CD4-positive, alpha-beta T cell treated with Interleukin-15 for 1 hour (primary cell): ENCODE measurements at places on chromosomes 13 and 19.

GRCh38 chr13:77465603-77466195 is 69.8 kb upstream of the SCEL start:
- no peak for DNase-seq

GRCh38 chr19:19550485-19550929 is 12.4 kb downstream of the CILP2 start:
- DNase-seq = no peak

GRCh38 chr19:50664204-50664603 is 15.0 kb downstream of the C19orf81 start:
- DNase-seq = no peak

GRCh38 chr13:79481685-79482052 is 714 bp downstream of the NDFIP2 start:
- DNase-seq = peak; percentile 26

GRCh38 chr19:55384131-55384919 is at the start of gene TMEM238:
Gene TMEM238 (minus strand): TSS chr19:55384292. CDS start chr19:55384259, 33 bp downstream.
- no peak for DNase-seq

DNA sequence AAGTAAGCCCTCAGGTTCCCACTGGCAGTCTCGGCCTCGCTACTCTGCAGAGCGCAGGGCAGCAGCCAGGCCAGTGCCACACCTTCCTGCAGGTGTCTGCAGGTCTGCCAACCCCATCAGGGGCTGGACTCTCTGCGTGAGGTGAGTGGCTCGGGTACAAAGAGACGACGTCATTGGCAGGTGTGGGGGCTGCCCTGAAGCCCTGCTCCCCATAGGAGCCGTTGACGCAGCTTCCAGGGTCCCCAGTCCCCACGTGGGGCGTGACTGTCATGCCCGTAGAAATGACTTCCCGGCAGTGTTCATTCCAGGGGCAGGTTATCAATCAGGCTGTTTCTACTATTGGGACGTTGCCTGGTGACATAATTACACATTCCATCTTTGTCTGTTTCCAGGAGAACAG is 15.3 kb upstream of the GJB6 start:
- DNase-seq = no peak

GRCh38 chr13:73870970-73871935 is 263.0 kb downstream of the KLF12 start:
- no peak for DNase-seq

GRCh38 chr19:1110809-1111640 is 7.2 kb downstream of the GPX4 start:
- DNase-seq = no peak

GRCh38 chr13:108924134-108924533 is 294.7 kb downstream of the MYO16 start:
- no peak for DNase-seq

DNA sequence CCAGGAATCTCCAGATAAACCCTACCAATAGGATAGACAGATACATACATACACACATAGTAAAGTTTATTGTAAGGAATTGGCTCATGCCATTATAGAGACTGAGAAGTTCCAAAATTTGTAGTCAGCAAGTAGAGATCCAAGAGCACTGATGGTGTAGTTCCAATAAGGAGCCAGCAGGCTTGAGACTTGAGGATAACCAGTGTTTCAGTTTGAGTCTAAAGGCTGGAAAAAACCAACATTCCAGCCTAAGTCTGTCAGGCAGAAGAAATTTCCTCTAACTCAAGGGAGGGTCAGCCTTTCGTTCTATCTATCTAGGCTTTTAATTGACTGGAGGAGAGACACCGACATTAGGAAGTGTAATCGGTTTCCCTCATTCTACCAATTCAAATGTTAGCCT is 110.2 kb upstream of the TSHZ3 start:
- DNase-seq = no peak

DNA sequence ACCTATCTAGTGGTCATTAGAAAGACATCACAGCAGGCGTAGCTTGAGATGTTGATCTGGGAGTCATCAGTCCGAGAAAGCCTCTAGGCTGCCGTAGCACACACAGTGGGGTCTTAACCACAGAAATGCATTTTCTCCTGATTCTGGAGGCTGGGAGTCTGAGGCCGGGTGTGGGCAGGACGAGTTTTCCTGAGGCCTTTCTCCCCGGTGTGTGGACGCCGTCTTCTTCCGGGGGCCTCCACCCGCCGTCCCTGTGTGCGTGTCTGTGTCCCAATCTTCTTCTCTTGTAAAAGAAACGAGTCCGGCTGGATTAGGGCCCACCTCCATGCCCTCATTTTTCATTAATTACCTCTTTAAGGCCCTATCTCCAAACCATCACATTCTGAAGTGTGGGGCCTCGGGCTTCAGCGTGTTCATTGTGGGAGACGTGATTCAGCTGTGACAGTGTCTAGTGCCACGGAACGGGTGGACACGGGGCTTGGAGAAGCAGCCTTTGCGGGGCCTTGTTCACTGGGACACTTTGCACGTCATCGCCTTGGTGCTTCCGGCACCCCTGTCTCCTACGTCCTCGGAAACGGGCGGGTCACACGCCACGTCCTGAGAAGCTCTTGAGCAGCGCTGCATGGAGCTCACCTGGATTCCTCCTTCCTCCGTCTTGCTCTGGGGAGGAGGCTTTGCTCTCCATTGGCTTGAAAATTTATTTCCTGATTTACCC is 208.9 kb upstream of the SOX1 start:
- no peak for DNase-seq

- DNase-seq = no peak
These were observed 4.4 kb downstream of the MED26 start for GRCh38 chr19:16623576-16623975.

DNA sequence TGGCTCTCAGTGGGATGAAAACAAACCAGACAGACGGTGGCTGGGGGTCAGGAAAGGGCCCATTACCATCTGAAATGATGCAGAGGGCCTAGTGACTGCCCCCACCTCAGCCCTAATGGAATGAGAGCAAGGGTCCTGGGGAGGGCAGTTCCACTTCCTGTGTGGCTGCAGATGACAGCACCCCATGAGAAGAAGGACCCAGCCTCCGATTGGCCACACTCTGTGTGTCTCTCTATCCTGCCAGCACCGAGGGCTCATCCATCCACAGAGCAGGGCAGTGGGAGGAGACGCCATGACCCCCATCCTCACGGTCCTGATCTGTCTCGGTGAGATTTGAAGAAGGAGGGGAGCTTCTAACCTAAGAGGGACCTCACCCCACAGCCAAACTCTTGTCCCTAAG is 498 bp downstream of the LILRB1 start:
- DNase-seq = no peak
